Stimulated activated CD4-positive, alpha-beta T cell treated with anti-CD3 and anti-CD28 coated beads, Interleukin-1b, Interleukin-23, amount 100 ng/mL, for 4 hours (primary cell): ENCODE measurements at places on chromosomes 6 and 20.

DNA sequence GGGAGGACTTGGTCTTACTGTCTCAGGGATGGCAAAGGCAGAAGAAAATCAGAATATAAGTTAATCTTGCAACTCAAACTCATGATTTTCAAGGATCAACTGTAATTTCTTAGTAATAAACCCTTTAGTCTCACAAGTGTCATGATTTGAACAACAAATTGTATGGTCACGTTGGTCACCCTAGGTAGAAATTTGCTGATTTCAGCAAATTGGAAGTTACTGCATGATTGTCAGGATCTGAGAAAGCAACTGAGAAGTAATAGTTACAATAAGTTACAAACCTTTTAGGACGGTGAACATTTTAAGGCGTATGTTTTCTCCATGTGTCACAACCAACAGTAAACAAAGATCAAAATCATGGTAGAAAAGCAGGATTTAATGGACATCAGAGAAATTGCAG is 375.2 kb downstream of the PLCB1 start:
- DNase-seq: no peak

GRCh38 chr6:75089151-75089897 is 116.5 kb downstream of the COL12A1 start:
- no peak for DNase-seq

- no peak for DNase-seq
These were observed 613.1 kb downstream of the EPHA7 start for GRCh38 chr6:92806254-92806653.

DNA sequence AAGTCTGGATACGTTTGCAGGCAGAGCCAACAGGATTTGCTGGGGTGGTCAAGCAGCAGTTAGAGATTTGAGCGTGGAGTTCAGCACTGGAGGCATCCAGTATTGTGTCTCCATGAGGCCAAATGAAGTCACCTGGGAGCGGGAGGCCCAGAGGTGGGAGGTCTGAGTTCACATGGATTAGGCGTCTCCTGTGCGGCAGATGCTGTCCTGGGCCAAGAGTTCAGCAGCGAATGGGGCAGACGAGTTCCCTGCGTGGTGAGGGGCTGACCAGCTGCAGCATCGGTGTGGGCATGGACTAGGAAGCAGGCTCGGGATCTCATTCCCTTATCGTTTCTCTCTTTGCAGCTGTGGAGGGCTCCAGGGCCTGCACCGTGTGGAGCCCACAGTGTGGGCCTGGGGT is 66.2 kb downstream of the BCAS4 start:
- DNase-seq: no peak

DNA sequence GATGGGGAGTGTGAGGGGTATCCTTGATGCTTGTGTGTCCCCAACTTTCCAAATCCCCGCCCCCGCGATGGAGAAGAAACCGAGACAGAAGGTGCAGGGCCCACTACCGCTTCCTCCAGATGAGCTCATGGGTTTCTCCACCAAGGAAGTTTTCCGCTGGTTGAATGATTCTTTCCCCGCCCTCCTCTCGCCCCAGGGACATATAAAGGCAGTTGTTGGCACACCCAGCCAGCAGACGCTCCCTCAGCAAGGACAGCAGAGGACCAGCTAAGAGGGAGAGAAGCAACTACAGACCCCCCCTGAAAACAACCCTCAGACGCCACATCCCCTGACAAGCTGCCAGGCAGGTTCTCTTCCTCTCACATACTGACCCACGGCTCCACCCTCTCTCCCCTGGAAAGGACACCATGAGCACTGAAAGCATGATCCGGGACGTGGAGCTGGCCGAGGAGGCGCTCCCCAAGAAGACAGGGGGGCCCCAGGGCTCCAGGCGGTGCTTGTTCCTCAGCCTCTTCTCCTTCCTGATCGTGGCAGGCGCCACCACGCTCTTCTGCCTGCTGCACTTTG is at the start of gene TNF:
TNF (plus strand) TSS at position 231 of the 567 bp plus-strand sequence; CDS start at position 408, 177 bp downstream.
- peak; percentile 75 for DNase-seq

DNA sequence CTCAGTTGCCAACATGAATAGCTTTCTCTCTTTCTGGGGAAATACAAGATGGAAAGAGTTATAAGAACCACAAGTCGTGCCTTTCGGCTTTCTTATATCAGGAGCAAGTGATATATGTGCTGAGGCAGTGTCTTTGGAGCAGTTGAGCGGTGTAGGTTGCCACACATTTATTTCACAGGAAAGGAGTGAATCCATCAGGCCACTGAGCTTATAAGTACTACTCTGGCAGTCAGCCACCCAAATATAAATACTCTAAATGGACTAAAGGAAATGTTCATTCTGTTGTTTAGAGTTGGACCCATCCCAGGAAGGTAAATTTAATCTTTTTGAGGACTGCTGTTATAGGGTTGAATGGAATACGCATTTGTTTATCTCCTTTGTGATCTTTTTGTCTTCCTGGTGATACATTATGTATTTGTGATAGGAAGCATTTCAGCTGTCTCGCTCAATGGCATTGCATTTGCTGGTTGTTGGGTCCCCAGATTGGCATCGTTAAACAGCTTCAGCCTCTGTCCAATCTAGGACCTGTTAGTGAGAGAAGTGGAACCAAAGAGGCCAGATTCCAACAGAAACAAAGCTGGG is 139.7 kb downstream of the SOBP start:
- no peak for DNase-seq

DNA sequence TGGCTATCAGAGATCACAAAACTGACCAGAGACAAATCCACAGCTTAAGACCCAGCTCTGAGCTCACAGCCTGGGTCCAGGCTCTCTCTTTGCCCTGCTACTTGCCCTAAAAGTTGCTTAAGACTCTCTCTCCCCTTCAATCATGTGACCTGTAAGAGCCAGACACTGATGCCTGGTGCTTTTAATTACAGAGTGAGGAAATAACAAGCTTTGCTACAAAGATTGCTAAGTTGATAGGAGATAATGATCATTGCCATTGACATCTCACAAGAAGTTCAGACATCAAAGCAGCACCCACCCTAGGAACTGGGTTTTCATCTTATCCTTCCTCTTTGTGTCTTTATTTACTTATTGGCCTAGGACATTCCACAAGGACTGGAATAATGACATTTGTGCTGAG is 125.9 kb upstream of the CD93 start:
- no peak for DNase-seq

- DNase-seq: no peak
These were observed 1.4 kb downstream of the SOX12 start for GRCh38 chr20:326645-327185.

DNA sequence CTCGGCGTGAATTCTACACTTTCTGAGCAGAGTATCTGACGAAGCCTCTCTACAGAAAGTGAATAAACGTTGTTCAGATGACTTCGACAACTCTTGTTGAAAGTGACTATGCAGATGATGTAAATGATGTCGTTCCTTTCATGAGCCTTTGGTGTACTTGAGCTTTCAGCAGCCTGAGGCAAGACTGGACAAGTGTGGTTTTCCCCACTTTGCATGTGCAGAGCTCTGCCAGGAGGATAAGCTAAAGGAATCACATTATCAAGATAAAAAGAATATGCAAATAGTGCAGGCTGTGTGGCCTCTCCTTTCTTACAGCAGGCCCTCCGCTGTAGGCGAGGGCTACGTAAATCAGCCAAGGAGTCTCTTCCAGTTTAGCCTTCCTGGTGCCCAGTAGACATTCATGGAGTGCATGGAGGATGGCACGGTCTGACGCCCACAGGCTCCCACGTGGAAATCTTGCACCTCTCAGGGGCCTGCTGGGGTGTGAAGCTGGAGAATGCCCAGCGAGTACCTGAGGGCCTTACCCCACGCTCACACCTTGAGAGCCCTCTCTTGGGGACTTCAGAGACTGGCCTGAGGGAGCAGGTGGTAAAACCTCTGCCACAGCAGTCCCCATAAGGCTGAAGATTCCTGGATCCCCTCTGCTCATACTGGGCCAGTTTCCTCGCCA is 54.9 kb downstream of the RPP40 start:
- no peak for DNase-seq

DNA sequence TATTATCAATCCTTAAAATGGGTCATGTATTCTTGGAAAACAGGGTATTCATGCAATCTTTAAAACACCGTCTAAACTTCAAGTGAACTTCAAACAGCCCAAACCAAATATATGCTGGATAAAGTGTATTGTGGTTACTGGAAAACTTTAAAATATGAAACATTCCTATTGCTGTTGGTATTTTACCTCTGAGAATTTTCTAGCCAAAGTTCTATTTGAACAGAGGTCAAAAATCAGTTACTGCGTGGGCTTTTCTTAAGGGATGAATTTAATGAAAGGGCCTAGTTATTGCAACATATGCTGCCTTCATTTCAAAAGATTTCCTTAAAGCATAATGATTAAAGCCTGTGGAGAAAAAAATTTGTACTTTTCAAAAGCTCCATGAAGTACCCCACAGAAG is 436.0 kb downstream of the PLCB1 start:
- DNase-seq: no peak

DNA sequence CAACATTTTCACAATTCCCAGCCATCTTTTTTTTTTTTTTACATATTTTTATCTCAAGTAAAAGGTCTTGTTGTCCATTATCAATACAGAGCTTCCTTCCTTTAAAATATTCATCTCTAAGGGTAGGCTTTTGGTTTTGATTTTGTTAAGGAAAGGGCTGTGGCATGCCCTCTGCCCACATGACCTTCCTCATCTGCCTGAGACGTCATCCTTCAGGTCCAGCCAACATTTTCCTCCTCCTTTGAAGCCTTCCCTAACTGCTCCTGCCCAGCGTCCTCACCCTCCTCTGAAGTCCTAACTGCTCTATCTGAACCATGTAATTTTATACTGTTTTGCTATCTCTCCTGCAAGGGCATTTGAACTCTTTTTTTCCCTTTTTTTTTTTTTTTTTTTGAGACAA is 73.9 kb upstream of the TGM3 start:
- DNase-seq: no peak

GRCh38 chr6:105220186-105220585 is 40.4 kb upstream of the POPDC3 start:
- no peak for DNase-seq

GRCh38 chr6:13120483-13121482 is 207.6 kb downstream of the TBC1D7 start:
- DNase-seq: no peak

DNA sequence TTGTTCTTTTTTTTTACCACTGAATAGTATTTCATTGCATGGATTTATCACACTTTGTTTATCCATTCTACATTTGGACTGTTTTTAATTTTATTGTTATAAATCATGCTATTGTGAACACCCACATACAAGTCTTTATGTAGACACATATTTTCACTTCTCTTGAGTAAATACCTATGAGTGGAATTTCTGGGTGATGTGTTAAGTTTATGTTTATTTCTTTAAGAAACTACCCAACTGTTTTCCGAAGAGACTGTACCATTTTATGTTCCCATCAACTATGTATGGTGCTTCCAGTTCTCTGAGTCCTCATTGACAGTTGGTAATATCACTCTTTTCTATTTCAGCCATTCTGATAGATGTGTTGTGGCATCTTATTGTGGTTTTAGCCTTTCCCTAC is 54.0 kb downstream of the RIN2 start:
- no peak for DNase-seq

GRCh38 chr20:7348253-7348652 is 580.8 kb downstream of the BMP2 start:
- no peak for DNase-seq

DNA sequence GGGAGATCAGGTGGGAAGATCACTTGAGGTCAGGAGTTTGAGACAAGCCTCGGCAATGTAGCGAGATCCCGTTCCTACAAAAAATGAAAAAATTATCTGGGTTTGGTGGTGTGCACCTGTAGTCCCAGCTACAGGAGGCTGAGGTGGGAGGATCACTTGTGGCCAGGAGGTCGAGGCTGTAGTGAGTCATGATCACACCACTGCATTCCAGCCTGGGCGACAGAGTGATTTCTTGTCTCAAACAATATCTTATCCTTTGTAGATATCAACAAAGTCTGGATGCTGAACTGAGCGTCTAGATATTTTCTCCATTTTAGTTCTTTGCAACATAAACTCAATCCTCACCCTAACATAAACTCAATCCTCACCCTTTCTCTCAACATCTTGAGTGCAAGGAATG is 197.6 kb downstream of the DTNBP1 start:
- no peak for DNase-seq

DNA sequence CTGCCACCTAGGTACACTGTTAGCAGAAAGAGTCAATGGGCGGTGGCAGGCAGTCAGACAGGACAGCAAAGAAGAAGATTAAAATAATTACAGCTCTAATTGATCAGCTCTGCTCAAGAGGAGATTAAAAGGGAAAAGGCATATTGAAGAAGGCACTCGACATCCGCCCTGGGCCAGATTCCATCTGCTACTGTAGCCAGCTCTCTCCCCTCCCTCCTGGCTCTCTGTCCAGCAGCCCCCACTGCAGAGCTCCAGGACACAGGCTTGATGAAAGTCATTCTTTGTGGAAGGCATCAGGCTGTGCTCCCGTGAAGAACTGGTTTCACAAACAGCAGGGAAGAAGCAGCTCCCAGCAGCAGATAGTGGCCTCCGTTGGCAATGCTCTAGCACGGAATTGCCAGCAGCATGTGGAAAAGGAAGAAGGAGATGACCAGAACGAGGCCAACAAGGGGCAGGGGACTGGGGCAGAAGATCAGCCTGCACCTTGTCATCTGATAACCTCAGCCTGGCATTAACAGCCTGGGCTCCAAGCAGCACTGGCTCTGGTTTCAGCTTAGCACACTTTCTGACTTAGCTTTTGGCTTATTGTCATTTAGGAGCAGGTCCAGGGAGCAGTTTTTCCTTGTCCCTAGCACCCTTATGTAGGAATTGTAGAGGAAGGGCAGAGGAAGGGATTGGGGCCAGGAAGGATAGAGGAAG is 465.9 kb downstream of the KIF16B start:
- DNase-seq: no peak

DNA sequence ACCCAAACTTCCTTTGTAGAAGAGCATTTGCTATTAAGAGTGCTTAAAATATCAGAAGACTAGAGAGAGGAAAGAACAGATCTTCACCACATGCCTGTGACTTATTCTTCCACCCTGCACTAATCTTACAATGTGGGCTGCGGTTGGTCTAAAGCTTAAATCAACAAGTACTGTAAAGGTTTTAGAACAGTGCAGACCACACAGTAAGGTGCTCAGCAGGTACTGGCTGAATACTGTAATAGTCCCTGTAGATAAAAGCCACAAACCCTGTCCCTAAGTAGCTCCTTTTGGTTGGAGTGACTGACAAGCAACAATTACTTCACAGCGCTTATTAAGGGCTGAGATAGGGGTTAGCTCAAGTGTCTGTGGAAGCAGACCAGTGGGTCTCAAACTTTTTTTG is 972 bp upstream of the PHF3 start:
- no peak for DNase-seq

DNA sequence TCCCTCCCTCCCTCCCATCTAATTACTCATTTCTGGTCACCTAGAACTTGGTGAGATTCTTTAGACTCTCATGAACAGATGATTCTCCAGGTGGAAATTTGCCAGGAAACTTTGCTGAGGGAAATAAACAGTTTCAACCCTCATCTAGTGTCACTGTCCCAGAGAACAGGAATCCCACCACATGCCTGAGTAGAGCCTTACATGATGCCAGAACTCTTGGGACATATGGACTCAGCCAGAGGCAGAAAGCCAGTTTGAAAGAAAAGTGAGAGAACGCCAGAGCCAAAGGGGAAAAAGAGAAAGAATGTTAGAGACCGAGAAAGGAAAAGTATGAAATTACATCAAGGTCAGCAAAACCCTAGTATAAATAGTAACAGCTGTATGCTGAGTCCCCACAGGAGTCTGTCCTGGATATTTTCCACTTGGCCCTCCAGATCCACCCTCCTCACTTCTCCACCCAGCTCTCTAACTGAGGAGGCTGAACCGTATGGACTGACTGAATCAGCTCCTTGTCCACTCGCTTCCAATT is 127.5 kb upstream of the COL21A1 start:
- no peak for DNase-seq
